Naive thymus-derived CD4-positive, alpha-beta T cell (primary cell): ENCODE measurements at places on chromosomes 2 and 18. TPM values are rescaled to one million over a fixed set of nuclear protein-coding genes. Genes with fewer than 3 reads are reported as not detected.

ADRA2B gene
- polyA plus RNA-seq: not detected

QPCT gene
- 0.56 TPM for polyA plus RNA-seq

- DNase-seq: no peak
These were observed 5.9 kb upstream of the RHBDD1 start for GRCh38 chr2:226829721-226830631.

GRCh38 chr2:121998751-121999150, 243.3 kb downstream of the TSN start:
- DNase-seq: no peak

INO80C gene
- 20.2 TPM for polyA plus RNA-seq

- DNase-seq: no peak
These were observed 45.7 kb upstream of the ACAA2 start for GRCh38 chr18:49859021-49859359.

ANKRD29 gene
- polyA plus RNA-seq: 0.18 TPM

DNA sequence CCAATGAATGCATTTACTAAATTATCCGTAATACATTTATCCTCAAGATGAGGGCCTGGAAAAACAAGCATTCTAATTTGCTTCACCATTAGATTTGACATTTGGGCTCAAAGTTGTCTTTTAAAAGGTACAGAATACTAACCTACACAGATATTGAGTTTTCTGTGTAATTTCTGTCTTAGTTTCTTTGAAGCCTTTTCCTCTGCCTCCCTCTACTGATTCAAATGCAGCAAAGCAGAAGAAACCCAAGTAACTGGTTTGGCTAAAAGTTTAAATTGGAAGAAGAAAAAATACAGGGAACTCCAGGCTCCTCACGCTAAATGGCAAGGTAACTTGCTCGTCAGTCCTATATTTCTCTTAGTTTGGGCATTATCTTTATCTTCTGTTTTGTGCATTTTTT, 53.3 kb upstream of the SLC5A7 start:
- DNase-seq: no peak

- DNase-seq: no peak
These were observed 60.4 kb upstream of the TNP1 start for GRCh38 chr2:216920143-216920876.

HSBP1L1 gene
- polyA plus RNA-seq: 32.4 TPM

FSHR gene
- polyA plus RNA-seq: not detected

DNA sequence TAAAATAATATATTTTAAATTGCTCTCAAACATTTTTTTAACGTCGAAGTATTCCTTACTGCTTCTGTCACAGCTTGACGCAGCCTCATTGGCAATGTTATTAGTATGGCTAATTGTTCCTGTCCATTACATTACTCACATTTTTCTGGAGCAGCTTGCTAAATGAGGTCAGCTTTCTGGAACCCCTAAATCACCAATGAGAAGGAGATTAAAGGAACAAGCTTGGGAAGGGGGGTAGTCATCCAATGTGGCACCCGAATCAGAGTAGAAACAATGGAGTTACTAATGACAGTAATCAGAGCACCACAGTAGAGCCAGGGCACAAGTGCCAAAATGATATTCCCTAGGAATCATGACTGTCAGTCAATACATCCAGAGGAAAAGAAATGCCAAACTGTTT, 5.1 kb downstream of the NEUROD1 start:
- no peak for DNase-seq

TRAK2 gene
- 27.2 TPM for polyA plus RNA-seq

OR6B2 gene
- polyA plus RNA-seq: not detected

DNA sequence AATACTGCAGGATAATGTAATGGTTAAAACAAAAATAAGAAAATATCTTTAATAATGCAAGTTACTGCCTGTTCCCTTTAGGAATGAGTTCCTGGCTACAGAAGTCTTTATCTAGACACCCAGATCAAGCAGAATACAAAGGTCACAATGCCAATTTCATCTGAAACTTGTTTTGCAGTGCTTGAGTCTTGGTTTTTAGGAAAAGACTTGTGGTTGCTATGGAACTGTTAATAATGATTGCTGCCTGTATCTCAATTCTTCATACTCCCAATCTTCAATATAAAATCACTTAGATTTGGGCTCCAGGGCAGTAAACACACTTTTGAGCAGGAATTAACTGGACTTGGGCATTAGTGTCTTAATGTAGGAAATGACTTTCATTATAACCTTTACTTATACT, 14.2 kb downstream of the CAVIN2 start:
- DNase-seq: no peak

DNA sequence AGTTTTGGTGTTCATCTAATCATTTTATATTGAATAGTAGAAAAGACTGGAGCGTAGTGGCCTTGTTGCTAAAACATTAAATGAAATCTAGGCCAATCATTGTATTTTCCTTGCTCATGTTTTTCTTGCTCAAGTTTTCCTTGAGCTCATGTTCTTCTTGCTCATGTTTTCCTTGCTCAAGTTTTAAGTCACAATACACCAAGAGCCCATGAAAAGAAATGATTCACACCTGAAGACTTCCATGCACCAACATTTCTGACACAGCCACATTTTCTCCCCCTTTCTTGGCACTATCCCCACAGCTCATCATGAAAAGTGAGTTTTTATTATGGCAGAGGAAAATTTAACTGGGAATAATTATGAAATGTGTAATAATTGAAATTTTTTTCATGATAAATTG, 92.0 kb downstream of the LRP1B start:
- DNase-seq: no peak

DNA sequence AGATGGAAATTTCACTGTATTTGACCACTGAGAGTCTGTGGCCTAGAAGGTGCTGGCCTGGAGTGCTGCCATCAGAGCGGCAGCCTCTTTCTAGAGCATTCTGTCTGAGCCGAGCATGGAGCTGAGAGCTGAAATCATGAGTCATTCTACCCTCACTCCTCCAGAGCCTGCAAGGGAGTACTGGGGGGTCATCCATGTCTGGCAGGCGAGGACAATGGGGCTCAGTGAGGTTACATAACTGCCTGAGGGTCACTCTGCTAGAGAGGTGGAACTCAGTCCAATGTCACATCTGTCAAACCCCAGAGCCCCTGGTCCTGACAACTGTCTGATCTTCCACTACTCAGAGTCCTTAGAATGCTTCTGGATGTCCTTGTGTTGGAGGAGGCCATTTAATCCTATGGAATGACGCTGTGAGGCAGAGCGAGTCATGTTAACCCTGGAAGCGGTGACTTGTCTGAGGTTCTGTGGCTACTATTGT, 65.3 kb downstream of the HAUS1 start:
- DNase-seq: no peak

DNA sequence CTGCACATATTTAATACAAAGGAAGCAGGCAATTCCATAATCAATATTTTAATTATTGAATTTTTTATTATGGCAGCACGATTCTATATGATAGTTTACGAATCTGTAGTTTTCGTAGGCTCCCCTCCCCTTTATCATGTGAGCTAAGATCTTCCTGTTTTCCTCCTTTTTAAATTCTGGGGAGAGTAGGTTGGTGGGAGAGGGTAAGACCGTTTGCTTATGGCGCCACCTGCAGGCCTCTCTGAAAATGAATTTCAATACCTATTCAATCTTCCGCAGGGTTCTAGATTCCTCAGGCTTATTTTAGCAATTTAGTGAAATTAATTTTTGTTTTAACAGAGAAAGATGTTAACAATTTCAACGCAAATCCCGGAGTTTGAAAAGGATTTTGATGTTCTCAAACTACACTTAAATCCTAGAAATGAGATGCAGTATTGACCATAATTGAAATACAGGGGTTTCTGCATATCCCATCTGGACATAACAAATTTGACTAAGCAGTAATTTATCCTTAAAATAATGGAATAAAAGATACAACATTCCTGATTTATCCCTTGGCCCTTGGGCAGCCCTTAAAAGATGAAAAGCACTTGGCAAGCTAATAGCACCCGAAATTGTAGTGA, 12.8 kb upstream of the GBX2 start:
- DNase-seq: no peak

ABCB11 gene
- polyA plus RNA-seq: not detected

DNA sequence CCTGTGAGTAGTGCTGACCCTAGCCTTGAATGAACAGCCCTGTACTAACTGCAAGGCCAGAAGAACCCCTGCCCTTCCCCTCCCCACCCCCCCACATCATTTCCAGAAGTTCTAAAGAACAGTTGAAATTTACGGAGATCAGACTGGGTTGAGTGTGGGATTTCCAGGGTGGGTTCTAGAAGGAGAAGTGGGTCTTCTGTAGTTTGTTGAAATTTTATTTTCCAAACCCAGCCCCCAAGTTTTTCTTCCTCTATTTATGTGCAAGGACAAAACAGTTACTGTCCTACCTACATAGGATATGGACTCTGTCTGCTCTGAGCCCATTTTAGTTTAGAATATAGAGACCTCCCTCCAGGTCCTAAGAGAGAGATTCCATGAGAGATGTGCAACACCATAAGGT, 26.3 kb upstream of the CASP10 start:
- no peak for DNase-seq

DNA sequence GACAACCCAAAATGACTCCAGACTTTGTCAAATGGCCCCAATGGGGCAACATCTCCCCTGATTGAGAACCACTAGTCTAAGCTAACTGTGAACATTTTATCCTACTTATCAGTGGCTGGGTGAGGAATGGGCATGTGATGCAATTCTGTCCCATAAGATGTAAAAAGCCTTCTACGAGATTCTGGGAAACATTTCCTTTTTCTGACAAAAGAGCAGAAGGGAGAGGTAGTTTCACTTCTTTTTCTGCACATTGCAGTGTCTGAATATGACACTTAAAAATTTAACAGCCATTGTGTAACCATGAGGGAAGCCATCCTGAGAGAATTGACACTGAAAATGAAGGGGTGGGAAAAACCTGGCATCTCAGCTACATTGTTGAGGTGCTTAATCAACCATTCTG, 17.3 kb upstream of the MARCHF4 start:
- no peak for DNase-seq

CXCR1 gene
- 0.20 TPM for polyA plus RNA-seq

DNA sequence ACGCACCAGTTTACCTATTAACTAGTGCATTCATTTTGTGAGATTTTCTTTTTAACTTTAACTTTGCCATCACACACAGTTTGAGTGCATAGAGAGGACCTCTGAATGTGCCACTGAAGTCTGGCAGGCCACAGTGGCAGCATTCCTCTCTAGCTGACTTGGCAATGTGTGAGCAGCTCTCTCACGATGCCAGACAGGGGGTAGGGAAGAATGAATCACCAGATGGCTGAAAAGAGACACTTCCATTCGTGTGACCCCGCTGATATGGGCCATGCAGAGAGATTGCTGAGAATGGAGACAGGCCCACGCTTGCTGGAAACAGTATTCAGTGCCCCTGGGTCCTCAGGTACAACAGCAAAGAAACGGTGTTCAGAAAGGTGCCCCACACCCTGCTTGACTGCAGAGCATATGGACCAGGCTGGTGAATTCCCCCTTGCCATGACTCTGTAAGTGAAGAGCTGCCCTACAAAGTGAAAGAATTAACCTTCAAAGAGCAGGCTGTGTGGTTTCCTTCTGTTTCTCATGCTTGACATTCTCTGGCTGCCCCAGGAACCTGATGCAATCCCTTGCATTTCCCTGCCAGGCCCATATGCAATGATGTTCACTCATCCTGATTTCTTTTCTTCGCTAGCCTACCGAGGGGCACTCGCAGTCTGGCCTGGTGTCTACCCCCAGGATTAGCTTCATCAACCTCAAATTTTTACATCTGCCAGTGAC, 236.1 kb downstream of the CDH20 start:
- no peak for DNase-seq

DNA sequence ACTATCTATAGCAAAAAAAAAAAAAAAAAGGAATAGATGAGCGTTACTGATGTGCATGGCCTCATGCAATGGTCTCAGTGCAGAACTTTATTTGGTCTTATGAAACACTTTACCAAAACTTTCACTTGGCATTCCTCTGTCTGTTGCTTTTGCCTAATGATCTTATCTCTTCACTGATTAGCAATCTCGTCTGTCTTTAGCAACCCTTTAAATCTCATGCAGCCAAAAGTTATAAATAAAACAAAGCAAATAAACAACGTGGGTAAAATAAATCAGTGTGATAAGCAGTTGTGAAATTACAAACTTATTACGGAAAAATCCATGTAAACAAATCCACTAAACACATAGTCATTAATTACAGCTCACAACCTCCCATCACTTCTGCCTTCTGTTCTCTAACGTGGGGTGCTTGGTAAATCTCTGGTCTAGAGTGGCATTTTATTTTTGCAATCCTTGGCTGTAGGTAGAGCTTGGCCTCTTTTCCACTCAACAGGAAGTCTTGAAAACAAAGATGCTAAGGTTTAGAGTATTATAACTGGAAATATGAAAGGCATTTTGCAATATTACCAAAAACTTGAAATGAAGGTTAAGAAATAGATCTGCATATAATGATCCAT, 288.0 kb downstream of the AFF3 start:
- DNase-seq: no peak

- DNase-seq: no peak
These were observed 8.5 kb downstream of the IRS1 start for GRCh38 chr2:226791056-226791486.

GRCh38 chr2:133421516-133422324, 146.5 kb downstream of the NCKAP5 start:
- no peak for DNase-seq

DNA sequence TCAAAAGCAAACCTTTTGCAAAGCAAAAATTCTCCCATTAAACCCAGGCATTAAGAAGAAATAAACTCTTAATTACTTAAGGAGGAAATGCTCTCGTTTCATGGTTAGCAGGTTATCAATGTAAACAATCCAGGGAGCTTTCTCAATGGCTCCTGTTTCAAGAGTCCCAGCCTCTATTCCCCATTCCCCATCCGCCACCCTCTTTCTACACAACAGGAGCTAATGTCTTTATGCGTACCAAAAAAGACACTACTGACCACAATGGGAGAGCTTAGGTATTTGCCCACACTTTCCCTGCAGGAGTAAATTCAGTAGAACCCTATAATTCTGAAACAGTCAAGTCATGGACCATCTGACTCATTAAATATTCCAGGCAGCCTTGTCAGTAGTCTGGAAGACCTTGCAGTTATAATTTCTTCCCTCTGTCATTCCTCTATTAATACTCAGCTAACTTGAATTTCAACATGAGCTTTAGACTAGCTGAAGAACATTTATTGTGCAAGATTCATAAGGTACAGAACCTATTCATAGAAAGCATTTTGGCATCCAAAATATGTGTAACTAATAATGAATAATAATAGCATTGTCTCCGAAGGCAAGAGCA, 48.6 kb downstream of the SLC8A1 start:
- no peak for DNase-seq

DNA sequence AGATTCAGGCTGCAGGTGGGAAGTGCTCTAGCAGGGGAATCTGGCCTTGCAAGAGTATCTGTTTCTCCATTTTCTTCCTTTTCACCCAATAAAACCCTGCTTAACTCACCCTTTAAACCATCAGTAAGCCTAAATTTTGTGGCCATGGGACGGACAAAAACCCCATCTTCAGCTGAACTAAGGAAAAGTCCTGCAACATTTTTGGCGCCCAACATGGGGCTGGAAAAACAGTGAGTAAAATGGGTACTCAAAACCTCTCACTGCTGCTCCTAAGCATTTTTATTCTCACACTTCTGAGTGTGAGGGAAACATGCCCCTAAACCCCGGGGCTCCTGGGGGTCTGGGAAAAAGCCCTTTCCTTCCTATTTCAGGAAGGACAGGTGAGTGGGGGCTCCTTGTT, 414.3 kb downstream of the ZNF804A start:
- no peak for DNase-seq
